ENCODE measurements at places on chromosomes 2 and 18.

DNA sequence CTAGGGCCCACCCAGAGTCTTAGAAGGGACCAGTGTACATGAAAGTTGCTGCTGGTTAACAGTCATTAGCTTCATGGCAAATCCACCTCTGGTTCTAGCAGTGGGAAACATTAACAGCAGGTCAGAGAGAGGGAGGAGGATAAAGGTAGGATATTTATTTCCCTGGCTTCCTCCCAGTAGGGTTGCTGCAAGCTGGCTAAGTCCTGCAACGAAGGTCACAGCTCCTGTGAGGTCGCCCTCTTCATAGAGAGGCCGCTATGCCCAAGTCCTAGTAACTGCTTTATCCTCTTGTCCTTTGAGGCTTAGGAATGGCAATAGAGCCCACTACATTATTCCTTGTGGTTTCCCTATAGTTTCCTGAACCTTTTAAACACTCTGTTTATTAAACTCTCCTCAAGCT lies 84.0 kb upstream of the ACSL3 start:
- no peak for DNase-seq

GRCh38 chr2:233387225-233387624 lies 32.9 kb downstream of the DGKD start:
- DNase-seq, result no peak

- DNase-seq, result no peak
These were observed 35.3 kb downstream of the CFAP210 start for GRCh38 chr2:169658877-169659276.

DNA sequence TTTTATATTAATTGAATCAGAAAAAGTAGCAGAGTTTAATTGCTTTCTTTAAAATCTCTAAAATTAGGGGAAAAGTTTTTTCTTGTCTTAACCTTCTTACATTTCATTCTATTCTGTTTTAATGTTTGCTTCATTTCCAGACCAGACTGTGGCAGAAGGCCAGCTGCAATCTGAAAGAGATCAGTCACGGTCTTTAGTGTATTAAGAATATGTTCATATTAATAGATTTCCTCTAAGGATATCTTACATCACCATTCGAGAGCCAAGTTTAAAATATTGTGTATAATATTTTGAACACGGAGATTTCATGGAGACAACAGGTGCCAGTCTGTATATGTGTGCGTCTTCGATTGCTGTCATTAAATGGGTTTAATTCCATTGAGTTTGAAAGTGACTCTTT lies 230.9 kb upstream of the ZSWIM2 start:
- DNase-seq, result no peak

GRCh38 chr2:25270061-25270460 lies 71.7 kb downstream of the DNMT3A start:
- DNase-seq, result no peak

GRCh38 chr2:122977580-122977979 lies 1047.5 kb upstream of the CNTNAP5 start:
- DNase-seq, result no peak

- DNase-seq, result no peak
These were observed 1403.0 kb upstream of the NXPH2 start for GRCh38 chr2:140183056-140183765.

Data from fibroblast of pulmonary artery (primary cell).